ENCODE measurements at places on chromosomes 6 and 20.

GRCh38 chr6:4912559-4912958, 91.3 kb downstream of the RPP40 start:
- no peak overlapping the region for H3K4me3 ChIP-seq
- no peaks in the 10 kb centered on the region for H3K27me3 ChIP-seq
- no peak overlapping the region for H3K27ac ChIP-seq
- H3K4me1 ChIP-seq, result peaks cover 64% of the 10 kb centered on the region
- no peak for DNase-seq

DNA sequence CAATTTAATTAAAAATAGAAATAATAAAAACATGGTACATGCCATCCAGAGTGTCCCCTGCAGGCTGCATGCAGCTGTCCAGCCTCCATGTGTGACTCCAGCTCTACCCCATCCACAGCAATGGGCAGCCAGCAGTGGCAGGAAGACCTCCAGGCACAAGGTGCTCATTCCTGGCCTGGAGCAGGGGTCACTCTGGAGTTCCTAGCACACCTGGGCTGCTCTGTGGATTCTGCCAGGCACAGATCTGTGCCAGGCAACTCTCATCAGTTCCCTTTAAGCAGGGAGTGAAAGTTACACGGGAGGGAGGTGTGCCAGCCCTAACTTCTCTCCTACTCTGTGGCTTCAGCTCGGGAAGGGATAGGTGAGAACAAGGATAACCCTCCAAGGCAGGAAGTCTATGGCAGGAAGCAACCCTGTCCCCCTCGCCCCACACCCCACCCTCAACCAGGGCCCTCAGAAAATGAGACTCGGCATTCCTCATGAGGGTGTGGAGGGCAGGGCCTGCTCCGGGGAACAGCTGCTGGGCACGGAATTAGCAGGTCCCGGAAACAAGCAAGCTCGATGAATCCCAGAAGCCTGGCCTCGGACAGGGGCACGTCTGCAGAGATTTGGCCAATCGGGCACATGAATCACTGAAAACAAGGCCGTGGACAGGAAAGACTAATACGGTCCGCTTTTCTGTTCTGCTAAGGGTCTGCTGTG, 10.0 kb downstream of the JPH2 start:
- peaks cover 17% of the 10 kb centered on the region for H3K27me3 ChIP-seq
- H3K36me3 ChIP-seq, result no peaks in the 10 kb centered on the region
- DNase-seq, result no peak
- no peak overlapping the region for H3K27ac ChIP-seq
- H3K4me1 ChIP-seq, result no peaks in the 10 kb centered on the region

DNA sequence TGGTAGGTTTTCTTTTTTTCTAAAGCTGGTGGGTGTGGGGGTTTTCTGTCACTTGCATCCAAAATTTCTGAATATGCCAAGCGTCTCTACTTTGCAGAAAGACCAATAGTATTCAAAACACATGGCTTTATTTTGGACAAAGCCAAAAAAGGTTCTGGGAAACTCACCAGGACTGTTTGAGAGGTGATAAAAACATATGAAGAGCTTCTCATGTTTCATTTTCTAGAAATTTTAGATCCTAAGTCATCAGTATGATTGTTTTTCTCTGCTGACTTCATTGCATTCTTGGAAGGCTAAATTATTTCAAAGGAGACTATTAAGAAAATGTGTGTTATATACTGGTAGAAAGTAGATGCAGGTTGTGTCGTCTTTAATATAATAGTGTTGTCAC, 51.3 kb downstream of the GCLC start:
- H3K4me3 ChIP-seq, result no peak overlapping the region
- H3K27ac ChIP-seq, result no peak overlapping the region
- H3K27me3 ChIP-seq, result peaks cover 13% of the 10 kb centered on the region
- no peak for DNase-seq
- peaks cover 4% of the 10 kb centered on the region for H3K4me1 ChIP-seq
- peaks cover 3% of the 10 kb centered on the region for H3K36me3 ChIP-seq

DNA sequence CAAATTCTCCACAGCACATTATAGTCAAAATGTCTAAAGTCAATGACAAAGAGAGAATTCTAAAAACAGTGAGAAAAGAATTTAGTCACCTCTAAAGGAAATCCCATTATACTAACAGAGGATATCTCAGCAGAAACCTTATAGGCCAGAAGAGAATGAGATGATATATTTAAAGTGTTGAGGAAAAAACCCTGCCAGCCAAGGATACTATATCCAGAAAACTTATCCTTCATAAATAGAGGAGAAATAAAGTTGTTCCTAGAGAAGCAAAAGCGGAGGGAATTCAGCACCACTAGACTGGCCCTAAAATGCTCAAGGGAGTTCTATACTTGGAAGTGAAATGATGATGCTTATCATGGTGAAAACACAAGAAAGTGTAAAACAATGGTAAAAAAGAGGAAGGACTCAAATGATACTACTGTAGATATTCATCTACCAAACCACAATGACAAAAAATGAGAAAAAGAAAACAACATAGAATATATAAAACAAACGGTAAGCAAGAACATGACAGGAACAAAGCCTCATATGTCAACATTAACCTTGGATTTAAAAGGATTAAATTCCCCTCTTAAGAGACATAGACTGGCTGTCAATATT, 16.7 kb downstream of the GPRC6A start:
- H3K27me3 ChIP-seq, result no peaks in the 10 kb centered on the region
- H3K36me3 ChIP-seq, result no peaks in the 10 kb centered on the region
- no peaks in the 10 kb centered on the region for H3K4me1 ChIP-seq
- DNase-seq, result no peak
- no peak overlapping the region for H3K4me3 ChIP-seq

DNA sequence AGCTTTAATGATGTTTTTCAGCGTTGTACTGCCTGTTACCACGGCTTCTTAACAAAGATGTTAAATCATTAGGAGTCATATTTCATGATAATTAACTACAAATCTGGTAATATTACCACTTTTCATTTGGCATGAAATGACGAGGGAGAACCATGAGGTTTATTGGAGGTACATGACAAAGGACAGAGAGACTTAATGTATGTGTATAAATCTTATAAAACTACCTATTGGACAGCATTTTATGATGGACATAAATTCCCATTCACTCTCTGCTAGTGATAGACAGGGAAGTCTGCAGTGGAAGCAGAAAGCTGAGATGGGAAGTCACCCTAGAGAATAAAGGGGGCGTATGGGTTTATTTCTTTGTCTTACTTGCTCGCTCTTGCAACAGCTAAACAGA, 949.9 kb upstream of the FLRT3 start:
- H3K36me3 ChIP-seq, result no peaks in the 10 kb centered on the region
- no peaks in the 10 kb centered on the region for H3K4me1 ChIP-seq
- no peaks in the 10 kb centered on the region for H3K27me3 ChIP-seq
- H3K4me3 ChIP-seq, result no peak overlapping the region
- H3K27ac ChIP-seq, result no peak overlapping the region
- DNase-seq, result no peak

DNA sequence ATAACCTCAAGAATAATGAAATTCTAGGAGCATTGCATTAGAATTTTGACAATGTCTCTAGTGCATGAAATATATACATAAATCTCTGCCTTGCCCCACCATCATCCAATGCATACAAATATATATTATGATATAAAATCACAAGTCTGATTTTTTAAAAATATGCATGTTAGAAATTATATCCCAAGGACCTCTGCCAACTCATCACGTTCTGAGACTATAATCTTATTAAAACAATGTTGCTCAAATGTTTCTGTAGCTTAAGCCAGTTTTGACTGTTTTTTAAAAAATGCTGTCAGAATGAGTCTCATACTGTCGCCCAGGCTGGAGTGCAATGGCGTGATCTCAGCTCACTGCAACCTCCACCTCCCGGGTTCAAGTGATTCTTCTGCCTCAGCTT, 287.0 kb upstream of the SOX4 start:
- H3K4me3 ChIP-seq, result no peak overlapping the region
- H3K36me3 ChIP-seq, result no peaks in the 10 kb centered on the region
- no peak for DNase-seq
- no peak overlapping the region for H3K27ac ChIP-seq
- H3K27me3 ChIP-seq, result peaks cover 8% of the 10 kb centered on the region

- no peaks in the 10 kb centered on the region for H3K27me3 ChIP-seq
- H3K36me3 ChIP-seq, result peaks cover 33% of the 10 kb centered on the region
- no peak for DNase-seq
- H3K27ac ChIP-seq, result no peak overlapping the region
- no peaks in the 10 kb centered on the region for H3K4me1 ChIP-seq
Observed at GRCh38 chr6:18171871-18172270, 16.6 kb downstream of the KDM1B start.

GRCh38 chr6:39568896-39569295, 156.3 kb downstream of the KIF6 start:
- DNase-seq, result no peak

- DNase-seq, result no peak
- peaks cover 4% of the 10 kb centered on the region for H3K27me3 ChIP-seq
- H3K4me1 ChIP-seq, result no peaks in the 10 kb centered on the region
- no peaks in the 10 kb centered on the region for H3K36me3 ChIP-seq
- no peak overlapping the region for H3K27ac ChIP-seq
Observed at GRCh38 chr6:147156799-147157382, 47.3 kb upstream of the STXBP5 start.

GRCh38 chr20:1322511-1323245, 6.3 kb downstream of the SDCBP2 start:
- no peak overlapping the region for H3K4me3 ChIP-seq
- H3K27me3 ChIP-seq, result no peaks in the 10 kb centered on the region

DNA sequence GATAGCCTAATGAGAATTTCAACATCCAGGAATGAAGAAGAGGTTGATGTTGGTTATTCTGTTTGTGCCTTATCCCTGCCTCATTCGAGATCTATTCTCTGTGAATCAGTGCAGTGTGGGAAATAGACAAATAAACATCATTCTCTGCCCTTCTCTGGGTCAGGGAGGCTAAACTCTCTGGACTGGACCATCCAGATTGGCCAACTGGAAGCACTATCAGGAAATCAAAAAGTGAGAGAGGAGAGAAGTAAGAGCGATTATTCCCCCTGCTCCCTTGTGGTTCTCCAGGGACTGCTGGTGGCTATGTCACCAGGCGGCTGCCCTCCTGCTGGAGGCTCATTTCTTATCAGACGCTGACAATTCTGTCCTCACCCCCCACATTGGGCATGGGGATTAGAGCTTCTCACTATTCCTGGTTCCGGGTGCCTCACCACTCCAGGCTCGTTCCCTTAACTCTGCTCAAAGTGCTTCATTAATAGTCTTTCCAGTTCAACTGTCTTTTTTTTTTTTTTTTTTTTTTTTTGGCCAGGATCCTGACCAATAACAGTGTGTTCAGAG, 201.7 kb upstream of the RREB1 start:
- H3K36me3 ChIP-seq, result no peaks in the 10 kb centered on the region
- H3K27ac ChIP-seq, result no peak overlapping the region
- H3K4me3 ChIP-seq, result no peak overlapping the region
- H3K27me3 ChIP-seq, result peaks cover 15% of the 10 kb centered on the region

- DNase-seq, result no peak
- H3K4me3 ChIP-seq, result no peak overlapping the region
- H3K27me3 ChIP-seq, result no peaks in the 10 kb centered on the region
- H3K36me3 ChIP-seq, result no peaks in the 10 kb centered on the region
- H3K27ac ChIP-seq, result no peak overlapping the region
Observed at GRCh38 chr6:155400654-155400965, 55.0 kb downstream of the NOX3 start.

DNA sequence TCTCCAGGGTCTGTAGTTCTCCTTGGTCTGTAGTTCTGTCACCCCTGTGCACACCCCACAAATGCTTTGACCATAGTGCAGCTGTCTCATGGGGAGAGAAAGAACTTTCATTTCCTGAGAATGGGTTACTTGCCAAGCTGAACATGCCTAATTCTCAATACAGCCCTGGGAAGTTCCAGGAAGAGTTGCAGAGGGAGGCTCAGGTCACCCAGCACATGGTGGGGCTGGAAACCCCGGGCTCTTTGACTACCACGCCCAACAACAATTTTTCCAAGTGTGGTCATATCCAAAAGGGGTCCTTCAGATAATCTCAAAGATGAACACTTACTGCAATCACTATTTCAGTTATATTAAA, 2.2 kb upstream of the PTPRA start:
- peak overlapping the region; percentile 14 for H3K4me3 ChIP-seq
- peaks cover 18% of the 10 kb centered on the region for H3K36me3 ChIP-seq
- H3K27ac ChIP-seq, result no peak overlapping the region
- peaks cover 64% of the 10 kb centered on the region for H3K4me1 ChIP-seq
- DNase-seq, result no peak

DNA sequence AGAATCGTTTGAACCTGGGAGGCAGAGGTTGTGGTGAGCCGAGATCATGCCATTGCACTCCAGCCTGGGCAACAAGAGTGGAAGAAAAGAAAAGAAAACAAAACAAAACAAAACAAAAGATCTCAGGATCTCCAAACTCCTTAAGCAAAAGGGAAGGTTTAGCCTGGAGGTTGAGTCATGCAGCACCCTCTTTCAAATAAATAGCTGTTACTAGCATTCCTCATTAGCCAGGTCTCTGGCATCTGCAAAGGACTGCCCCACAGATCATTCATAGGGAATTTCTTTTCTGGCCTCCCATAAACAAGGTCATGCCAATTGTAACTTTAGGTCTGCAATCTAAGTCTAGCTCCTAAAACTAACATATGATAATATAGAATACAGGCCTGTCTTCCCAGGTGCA, 37.2 kb downstream of the EDN1 start:
- DNase-seq, result no peak
- H3K27me3 ChIP-seq, result peaks cover 7% of the 10 kb centered on the region
- H3K36me3 ChIP-seq, result no peaks in the 10 kb centered on the region

GRCh38 chr6:82872185-82872584, 193.5 kb downstream of the UBE3D start:
- no peaks in the 10 kb centered on the region for H3K27me3 ChIP-seq
- DNase-seq, result no peak
- no peaks in the 10 kb centered on the region for H3K4me1 ChIP-seq
- no peak overlapping the region for H3K4me3 ChIP-seq
- no peak overlapping the region for H3K27ac ChIP-seq

DNA sequence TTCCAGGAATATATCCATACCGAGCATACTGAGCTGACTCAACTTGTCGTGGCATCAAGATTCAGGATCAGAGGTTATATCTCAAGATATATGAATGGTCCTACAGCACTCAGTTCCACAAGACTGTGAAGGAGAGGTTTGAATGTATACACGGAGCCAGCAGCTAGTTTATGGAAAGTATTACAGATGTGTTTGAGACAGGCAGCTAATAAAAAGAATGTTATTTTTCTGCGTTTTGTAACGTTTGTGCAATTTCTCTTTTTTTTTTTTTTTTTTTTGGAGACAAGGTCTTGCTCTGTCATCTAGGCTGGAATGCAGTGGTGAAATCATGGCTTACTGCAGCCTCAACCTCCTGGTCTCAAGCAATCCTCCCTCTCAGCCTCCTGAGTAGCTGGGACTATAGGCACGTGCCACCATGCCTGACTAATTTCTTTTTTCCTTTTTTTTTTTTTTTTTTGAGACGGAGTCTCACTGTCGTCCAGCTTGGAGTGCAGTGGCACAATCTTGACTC, 3.4 kb upstream of the FAM110A start:
- H3K4me1 ChIP-seq, result peaks cover 19% of the 10 kb centered on the region
- H3K4me3 ChIP-seq, result no peak overlapping the region
- H3K27ac ChIP-seq, result no peak overlapping the region
- no peaks in the 10 kb centered on the region for H3K27me3 ChIP-seq
- DNase-seq, result no peak

All from activated CD8-positive, alpha-beta T cell treated with anti-CD3 and anti-CD28 coated beads, Interleukin-2, amount 10 ng/mL, durations not matched to agents 7 days and 5 days (primary cell).